Pulmonary artery endothelial cell (primary cell): ENCODE measurements at places on chromosomes 7 and 10.
A peak's percentile ranks its signal among the peaks of the same experiment; 100 is the strongest.

- DNase-seq = no peak
These were observed 245.0 kb downstream of the CELF2 start for GRCh38 chr10:11262494-11263345.

- no peak for DNase-seq
These were observed 184.0 kb downstream of the PTPN20 start for GRCh38 chr10:47095211-47095610.

- no peak for DNase-seq
These were observed 900.6 kb downstream of the KCNMA1 start for GRCh38 chr10:76736815-76737618.

- DNase-seq = no peak
These were observed 199.6 kb upstream of the CELF2 start for GRCh38 chr10:10818082-10818481.

- DNase-seq = no peak
These were observed 575 bp downstream of the DLG5 start for GRCh38 chr10:77925795-77926565.

DNA sequence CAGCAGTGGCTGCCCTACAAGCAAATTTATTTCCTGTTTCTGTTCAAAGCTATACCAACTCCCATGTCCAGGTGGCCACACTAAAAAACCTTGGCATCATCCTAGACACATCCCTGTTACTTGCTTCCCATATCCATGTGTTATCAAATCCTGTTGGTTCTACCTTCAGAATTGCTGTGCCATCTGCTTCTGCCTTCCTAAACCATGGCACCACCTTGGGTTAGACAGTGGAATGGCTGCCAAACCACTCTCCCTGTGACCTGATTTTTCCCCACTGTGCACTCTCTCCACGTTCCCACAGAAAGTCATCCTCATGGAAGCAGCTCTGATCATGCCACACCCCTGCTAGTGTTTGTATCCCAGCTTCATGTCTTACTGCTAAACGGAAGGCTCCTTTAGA is 697.6 kb upstream of the GALNT17 start:
- no peak for DNase-seq

DNA sequence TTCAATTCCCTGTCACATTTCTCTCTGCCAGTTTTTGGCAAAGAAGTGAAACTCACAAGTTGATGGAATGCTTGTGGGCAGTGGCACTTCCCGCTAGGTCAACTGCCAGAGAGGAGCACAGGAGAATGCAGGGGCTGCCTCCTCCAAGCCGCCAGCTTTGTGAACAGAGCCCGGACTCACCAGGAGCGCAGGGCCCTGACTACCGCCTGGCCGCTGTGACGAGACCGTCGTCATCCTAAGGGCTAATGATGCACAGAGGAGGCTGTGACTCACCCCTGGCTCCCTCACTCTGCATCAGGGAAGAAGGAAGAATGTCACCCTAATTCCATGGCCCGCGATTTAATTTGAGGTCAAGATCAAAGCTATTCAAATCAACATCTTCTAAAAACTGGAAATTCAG is 123.9 kb downstream of the TAX1BP1 start:
- DNase-seq = no peak

- DNase-seq = no peak
These were observed 256.4 kb downstream of the CAMK1D start for GRCh38 chr10:12605580-12606405.

- DNase-seq = peak; percentile 27
These were observed 804 bp downstream of the UNC5B start for GRCh38 chr10:71213127-71213621.

DNA sequence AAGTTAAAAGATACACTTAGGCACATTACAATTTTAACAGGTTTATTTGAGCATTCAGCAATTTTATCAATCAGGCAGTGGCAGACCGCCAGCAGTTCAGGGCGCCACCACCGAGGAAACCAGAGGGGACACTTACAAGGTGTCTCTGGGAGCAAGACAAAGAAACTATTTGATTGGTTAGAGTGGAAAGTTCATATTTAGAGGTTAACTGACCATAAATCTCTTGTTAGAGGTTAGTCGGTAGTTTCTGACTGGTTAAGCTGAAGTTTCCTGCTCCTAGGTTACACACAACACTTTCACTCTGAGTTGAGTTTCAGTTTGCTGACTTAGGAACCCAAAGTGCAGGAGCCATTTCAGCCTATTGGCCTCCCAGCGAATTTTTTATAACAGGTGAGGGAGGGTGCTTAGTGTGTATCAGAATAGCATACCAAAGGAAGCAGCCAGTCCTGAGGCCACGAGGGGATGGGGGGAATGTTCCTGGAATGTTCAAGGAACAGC is 10.8 kb upstream of the PVRIG start:
- DNase-seq = no peak

DNA sequence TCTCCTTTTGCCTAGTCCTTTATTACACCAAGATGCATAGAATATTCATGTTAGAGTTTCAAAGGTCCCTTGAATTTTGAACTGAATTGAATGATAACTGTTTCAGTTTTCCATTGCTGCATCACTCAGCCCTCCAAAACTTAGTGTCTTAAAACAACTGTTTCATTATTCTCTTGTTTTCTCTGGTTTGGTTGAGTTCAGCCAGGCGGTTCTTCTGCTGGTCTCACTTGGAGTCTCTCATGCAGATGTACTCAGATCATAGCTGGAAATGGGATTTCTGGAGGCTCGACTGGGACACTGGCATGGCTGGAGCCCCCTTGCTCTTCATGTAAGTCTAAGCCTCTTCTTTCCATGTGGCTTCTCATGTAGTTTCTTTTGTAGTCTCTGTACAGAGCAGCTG is 107.2 kb upstream of the MKI67 start:
- DNase-seq = no peak

- DNase-seq = no peak
These were observed 61.2 kb downstream of the PRKCQ start for GRCh38 chr10:6518791-6519429.
